Stimulated activated CD8-positive, alpha-beta memory T cell treated with anti-CD3 and anti-CD28 coated beads, Interleukin-4, amount 100 ng/mL, for 1 hour (primary cell): ENCODE measurements at places on chromosomes 2 and 18.

GRCh38 chr2:221753401-221753800 lies 181.3 kb upstream of the EPHA4 start:
- no peak for DNase-seq

GRCh38 chr2:11716689-11717321 lies 29.6 kb upstream of the LPIN1 start:
- DNase-seq = no peak

DNA sequence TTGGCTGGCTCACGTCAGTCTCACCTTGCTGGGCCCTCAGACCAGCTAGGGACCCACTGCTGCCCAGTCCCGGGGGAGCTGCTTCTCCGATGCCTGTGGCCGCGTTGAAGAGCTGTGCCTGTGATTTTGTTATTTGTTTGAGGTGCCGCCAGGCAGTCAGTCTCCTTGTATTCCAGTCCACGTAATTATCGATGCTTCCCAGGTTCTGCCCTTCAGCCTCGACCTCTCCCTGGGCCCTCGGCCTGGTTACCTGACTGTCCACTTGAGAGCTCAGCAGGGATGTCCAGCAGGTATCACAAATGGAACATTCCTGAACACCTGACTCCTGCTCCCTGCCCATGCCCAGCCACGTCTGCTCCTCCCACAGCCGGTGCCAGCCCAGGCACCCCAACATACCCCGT lies 195.9 kb upstream of the HS6ST1 start:
- no peak for DNase-seq

- DNase-seq = no peak
Measured at GRCh38 chr18:47179520-47179919, 3.4 kb upstream of the IER3IP1 start.

DNA sequence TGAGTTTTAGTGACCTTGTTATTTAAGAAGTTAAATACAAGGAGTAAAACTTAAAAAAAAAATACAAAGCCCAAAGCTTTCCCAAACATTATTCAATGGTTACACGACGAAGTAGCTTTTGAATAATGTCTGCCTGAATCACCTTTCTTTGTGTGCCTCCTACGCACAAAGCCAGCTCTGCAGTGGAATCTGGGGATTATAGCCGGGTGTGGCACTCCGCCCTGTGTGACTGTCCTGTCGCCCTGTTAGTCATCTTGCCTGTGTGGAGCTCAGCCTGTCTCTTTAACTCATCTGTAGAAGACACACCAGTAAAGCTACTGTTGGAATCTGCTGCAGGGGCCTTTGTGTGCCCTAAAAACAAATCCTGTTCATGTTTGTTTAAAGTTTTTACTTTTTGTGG lies 79.4 kb upstream of the TCF7L1 start:
- no peak for DNase-seq

- DNase-seq = peak; percentile 43
Measured at GRCh38 chr2:207528980-207529329, 807 bp upstream of the CREB1 start.

GRCh38 chr2:113088213-113088992 lies 20.6 kb downstream of the IL1F10 start:
- no peak for DNase-seq

GRCh38 chr18:40235836-40236235 lies 1719.2 kb upstream of the PIK3C3 start:
- DNase-seq = no peak

GRCh38 chr2:213065583-213066442 lies 85.6 kb downstream of the IKZF2 start:
- DNase-seq = no peak

GRCh38 chr18:67514901-67515540 lies 1.5 kb downstream of the DSEL start:
- DNase-seq = no peak

- DNase-seq = no peak
Measured at GRCh38 chr2:217611626-217612127, 391.1 kb downstream of the TNS1 start.

GRCh38 chr2:36163520-36164254 lies 191.9 kb upstream of the CRIM1 start:
- no peak for DNase-seq

DNA sequence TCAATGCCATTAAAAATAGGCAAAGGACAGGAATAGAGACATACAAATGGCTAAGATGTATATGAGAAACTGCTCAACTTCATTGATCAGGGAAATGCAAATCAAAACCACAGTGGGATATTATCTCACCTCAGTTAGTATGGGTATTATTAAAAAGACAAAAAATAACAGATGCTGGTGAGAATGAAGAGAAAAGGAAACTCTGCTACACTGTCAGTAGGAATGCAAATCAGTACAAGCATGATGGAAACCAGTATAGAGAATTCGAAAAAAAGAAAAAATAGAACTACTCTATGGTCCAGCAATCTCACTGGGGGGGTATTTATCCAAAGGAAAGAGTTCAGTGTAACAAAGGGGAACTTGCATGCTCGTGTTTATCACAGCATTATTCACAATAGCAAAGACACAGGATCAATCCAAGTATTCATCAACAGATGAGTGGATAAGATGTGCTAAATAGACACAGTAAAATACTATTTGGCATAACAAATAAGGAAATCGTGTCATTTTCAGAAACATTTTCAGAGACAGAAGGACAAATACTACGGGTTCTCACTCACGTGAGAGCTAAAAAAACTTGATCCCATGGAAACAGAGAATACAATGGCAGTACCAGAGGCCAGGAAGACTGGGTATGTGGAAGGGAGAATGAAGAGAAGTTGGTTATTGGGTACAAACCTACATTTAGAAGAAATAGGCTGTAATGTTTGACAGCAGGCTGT lies 60.6 kb downstream of the CCDC74A start:
- DNase-seq = no peak

DNA sequence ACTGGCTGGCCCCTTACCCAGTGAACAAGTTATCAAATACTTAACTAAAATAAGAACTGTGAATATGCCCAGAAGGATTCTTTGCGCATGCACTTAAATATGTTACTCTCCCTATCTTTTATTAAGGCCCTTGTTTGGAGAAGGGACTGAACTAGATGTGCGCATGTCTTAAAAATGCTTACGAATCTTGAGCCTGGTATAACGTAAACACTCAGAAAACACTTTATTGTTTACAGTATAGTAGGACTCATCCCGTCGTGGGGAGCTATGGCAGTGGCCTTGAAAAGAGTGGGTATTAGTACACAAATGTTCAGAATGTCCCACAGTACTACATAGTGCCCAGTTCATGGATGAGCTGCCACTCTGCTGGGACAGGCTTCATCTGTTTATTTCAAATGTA lies 75.9 kb upstream of the MAP4K3 start:
- DNase-seq = no peak

DNA sequence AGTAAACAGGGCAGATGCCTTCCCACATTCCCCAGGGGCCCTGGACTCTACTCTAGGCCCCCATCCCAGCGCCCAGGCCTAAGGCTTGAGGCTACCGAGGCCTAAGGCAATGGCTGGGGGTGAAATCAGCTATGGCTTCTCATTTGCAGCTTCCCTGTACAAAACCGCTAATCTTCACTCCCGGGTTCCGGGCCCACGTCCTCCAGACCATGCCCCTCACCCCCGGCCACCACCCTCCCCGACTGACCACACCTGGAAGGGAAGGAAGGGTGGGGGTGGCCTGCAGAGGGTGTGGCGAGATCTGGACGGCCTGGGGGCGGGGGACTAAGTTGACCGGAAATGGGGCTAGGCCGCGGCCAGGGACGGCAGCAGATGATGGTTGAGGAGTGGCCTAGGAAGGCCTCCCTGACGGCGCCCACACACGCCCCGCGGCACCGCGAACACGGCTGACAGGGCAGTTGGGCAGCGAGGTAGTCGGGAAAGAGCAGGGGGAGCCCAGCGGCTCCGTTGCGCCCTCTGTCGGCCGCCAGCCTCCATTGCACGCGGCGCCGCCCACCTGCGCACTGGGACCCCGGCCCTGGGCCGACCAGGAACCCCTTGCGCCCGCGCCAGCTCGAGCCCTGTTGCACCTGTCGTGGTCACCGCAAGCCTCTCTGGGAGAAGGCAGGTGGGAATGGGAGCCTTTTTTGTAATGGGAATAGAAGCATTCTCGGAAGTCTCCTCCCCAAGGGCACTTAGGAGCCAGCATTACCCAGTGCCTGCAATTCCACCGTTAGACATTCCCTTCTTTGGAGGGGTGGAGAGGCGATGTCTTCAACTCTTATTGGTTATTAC lies 117.1 kb upstream of the STPG4 start:
- DNase-seq = peak; percentile 22

- DNase-seq = no peak
Measured at GRCh38 chr18:25349131-25349925, 2.6 kb downstream of the ZNF521 start.

DNA sequence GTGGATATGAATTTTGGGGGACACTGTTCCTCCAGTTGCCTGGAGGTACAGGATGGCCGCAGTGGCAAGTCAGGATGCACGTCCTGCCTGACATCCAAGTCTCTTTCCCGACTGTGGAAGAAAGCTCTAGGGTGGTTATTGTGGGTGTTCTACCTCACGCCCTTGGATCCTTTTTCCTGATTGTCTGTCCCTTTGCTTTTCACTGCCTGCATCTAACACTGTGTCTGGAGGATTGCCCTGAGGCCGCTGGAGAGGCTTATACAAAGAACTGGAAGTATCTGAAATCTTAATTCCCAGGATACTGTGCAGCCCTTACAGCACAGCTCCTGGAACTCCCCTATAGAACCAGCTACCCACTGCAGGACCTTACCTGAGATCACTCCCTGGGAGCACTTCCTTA lies 250.5 kb downstream of the TFCP2L1 start:
- DNase-seq = no peak
